ENCODE measurements at places on chromosomes 7 and 10. TPM values are rescaled to one million over a fixed set of nuclear protein-coding genes. Genes with fewer than 3 reads are reported as not detected.
A peak's percentile ranks its signal among the peaks of the same experiment; 100 is the strongest.

Gene KCND2
- 0.17 TPM for total RNA-seq

Gene TMEM26
- total RNA-seq, result not detected

Gene TMEM184A
- 23.1 TPM for total RNA-seq

Gene BTRC
- 4.4 TPM for total RNA-seq

Gene TMEM139
- 5.2 TPM for total RNA-seq

Gene GSTO2
- total RNA-seq, result 13.8 TPM

Gene JCAD
- 7.8 TPM for total RNA-seq

Gene RBP4
- 8.5 TPM for total RNA-seq

Gene ADAMTS14
- total RNA-seq, result 1.4 TPM

Gene ANKRD30A
- total RNA-seq, result 0.12 TPM

Gene WEE2
- total RNA-seq, result not detected

GRCh38 chr10:117462424-117462792 lies 80.1 kb upstream of the EMX2 start:
- peak overlapping the region; percentile 90 for H3K27ac ChIP-seq
- no peaks in the 10 kb centered on the region for H3K27me3 ChIP-seq
- H3K36me3 ChIP-seq, result no peaks in the 10 kb centered on the region
- DNase-seq, result no peak

DNA sequence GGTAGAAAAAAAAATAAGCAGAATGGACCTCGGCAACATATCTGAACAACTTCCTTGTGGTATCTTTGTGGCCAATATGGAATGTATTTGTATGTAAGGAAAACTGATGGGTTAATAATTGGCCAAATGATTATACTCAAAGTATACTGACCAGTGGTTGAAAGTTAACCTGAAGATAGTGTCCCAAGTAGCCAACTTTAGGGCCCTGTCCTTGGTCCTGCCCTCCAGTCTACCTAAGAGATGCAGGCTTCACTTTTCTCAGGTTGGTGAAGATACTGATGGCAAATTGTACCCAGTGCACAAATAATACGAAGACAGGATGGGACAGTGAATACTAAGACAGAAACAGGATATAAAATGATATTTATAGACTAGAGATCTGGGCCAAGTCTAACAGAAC lies 109.2 kb downstream of the SORCS3 start:
- H3K27ac ChIP-seq, result no peak overlapping the region
- H3K4me3 ChIP-seq, result no peak overlapping the region
- DNase-seq, result no peak
- H3K27me3 ChIP-seq, result no peaks in the 10 kb centered on the region
- no peaks in the 10 kb centered on the region for H3K36me3 ChIP-seq
- H3K4me1 ChIP-seq, result no peaks in the 10 kb centered on the region

DNA sequence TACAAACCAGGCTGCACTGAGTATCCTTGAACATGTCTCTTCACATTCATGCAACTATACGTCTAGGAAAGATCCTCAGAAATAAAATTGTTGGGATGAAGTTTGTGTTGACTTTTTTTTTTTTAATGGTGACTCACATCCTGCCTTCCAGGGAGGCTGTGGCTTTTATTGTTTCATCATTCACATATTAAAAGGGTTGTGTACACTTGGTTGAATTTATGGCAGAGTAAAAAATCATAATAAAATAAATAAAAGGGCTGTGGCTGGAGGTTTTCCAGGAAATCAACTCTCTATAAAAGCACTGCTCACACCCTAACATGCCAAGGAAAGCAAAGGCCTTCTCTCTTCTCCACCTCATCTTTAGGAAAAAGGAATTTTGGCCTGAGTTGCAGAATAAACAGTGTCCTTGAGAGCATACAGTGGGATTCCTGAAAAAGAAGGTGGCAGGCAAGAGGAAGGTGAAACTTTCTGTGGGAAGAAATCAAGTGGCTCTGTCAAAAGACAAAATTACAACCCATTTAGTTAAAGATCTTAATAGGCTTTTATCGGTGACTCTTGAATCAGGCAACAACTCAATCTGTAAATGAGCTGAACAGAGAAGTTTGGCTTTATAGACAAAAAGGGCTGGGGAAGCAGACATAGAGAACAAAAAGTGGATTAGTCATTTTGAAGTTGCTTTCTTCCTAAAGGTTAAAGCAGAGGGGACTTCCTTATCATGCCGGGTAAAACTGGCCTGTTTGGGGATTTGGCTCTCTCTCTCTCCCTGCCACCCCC lies 41.6 kb upstream of the FHIP2A start:
- peak; percentile 91 for DNase-seq
- H3K4me1 ChIP-seq, result peaks cover 24% of the 10 kb centered on the region
- no peaks in the 10 kb centered on the region for H3K36me3 ChIP-seq
- H3K27ac ChIP-seq, result peak overlapping the region; percentile 49
- no peaks in the 10 kb centered on the region for H3K27me3 ChIP-seq
- no peak overlapping the region for H3K4me3 ChIP-seq

DNA sequence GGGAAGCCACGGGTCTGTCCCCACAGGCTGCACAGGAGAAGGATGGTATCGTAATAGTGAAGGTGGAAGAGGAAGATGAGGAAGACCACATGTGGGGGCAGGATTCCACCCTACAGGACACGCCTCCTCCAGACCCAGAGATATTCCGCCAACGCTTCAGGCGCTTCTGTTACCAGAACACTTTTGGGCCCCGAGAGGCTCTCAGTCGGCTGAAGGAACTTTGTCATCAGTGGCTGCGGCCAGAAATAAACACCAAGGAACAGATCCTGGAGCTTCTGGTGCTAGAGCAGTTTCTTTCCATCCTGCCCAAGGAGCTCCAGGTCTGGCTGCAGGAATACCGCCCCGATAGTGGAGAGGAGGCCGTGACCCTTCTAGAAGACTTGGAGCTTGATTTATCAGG lies 8.1 kb downstream of the ZKSCAN1 start:
- no peak overlapping the region for H3K27ac ChIP-seq
- peaks cover 33% of the 10 kb centered on the region for H3K36me3 ChIP-seq
- no peaks in the 10 kb centered on the region for H3K27me3 ChIP-seq
- no peak for DNase-seq
- no peak overlapping the region for H3K4me3 ChIP-seq

DNA sequence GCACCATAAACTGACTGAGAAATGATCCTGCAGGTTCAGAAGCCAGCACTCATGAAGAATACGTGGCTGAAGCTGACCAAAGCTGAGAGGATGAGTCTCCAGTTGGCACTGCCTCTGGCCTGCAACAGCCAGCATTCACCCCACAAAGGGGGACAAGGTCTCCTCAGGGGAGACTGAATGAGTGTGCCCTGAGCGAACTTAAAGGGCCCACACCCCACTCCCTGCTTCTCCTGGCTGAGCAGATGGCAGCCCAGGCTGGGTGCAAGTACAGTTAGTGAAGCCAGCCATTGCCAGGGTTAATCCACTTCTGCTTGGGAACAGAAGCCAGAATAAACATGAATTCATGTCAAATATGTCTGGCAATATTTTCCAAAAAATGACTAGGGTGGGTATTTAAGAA lies 98.1 kb downstream of the PPP1R17 start:
- no peak overlapping the region for H3K27ac ChIP-seq
- DNase-seq, result no peak
- H3K4me1 ChIP-seq, result peaks cover 5% of the 10 kb centered on the region
- no peaks in the 10 kb centered on the region for H3K36me3 ChIP-seq
- H3K4me3 ChIP-seq, result no peak overlapping the region

DNA sequence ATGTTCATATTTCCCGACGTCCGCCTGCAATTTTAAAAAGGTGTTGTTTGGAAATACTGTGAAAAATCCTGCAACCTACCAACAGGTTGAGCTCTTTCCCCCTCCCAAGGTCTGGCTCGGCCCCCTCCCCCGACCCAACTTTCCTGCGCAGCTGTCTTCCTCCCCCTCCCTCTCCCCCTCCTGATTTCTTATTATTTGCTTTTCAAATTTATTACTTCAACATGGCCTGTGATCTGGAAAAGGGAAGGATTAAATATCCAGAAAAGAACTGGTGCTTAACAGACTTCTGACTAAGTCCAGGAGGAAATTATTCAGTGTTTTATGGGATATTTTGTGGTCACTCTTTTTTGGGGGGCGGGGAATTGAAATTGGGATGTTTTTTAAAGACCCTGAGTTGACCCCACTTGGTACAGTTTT lies 2.4 kb downstream of the ARID5B start:
- peak overlapping the region; percentile 52 for H3K27ac ChIP-seq
- peak overlapping the region; percentile 75 for H3K4me3 ChIP-seq
- H3K36me3 ChIP-seq, result no peaks in the 10 kb centered on the region
- peaks cover 24% of the 10 kb centered on the region for H3K4me1 ChIP-seq
- no peaks in the 10 kb centered on the region for H3K27me3 ChIP-seq

DNA sequence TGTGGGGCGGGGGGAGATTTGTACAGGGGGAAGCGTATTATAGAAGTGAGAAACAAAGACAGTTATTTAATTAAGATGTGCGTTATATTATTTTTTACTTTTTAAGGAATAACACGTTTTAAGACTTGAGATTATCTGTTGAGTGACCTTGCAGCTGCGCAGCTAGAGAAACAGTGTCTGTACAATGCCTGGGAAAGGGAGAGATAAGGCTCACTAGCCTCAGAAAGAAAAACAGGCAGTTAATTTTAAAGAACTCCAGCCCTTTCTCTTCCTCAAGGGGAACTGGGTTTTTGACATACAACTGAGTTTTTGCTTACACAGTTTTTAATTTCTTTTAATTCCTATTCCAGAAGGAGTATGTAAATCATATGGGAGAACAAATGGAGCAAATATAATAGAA lies 50.7 kb downstream of the LMBR1 start:
- no peaks in the 10 kb centered on the region for H3K27me3 ChIP-seq
- peaks cover 14% of the 10 kb centered on the region for H3K4me1 ChIP-seq
- H3K36me3 ChIP-seq, result no peaks in the 10 kb centered on the region
- no peak overlapping the region for H3K4me3 ChIP-seq
- DNase-seq, result no peak

GRCh38 chr10:70404787-70405036 lies 767 bp downstream of the EIF4EBP2 start:
- H3K27ac ChIP-seq, result peak overlapping the region; percentile 18
- H3K27me3 ChIP-seq, result no peaks in the 10 kb centered on the region
- peaks cover 2% of the 10 kb centered on the region for H3K36me3 ChIP-seq
- peak overlapping the region; percentile 75 for H3K4me3 ChIP-seq
- no peak for DNase-seq
- H3K4me1 ChIP-seq, result peaks cover 24% of the 10 kb centered on the region

GRCh38 chr7:147650991-147651390 lies 939.6 kb upstream of the C7orf33 start:
- no peaks in the 10 kb centered on the region for H3K27me3 ChIP-seq
- H3K4me1 ChIP-seq, result peaks cover 10% of the 10 kb centered on the region
- DNase-seq, result no peak
- no peaks in the 10 kb centered on the region for H3K36me3 ChIP-seq
- H3K4me3 ChIP-seq, result no peak overlapping the region

DNA sequence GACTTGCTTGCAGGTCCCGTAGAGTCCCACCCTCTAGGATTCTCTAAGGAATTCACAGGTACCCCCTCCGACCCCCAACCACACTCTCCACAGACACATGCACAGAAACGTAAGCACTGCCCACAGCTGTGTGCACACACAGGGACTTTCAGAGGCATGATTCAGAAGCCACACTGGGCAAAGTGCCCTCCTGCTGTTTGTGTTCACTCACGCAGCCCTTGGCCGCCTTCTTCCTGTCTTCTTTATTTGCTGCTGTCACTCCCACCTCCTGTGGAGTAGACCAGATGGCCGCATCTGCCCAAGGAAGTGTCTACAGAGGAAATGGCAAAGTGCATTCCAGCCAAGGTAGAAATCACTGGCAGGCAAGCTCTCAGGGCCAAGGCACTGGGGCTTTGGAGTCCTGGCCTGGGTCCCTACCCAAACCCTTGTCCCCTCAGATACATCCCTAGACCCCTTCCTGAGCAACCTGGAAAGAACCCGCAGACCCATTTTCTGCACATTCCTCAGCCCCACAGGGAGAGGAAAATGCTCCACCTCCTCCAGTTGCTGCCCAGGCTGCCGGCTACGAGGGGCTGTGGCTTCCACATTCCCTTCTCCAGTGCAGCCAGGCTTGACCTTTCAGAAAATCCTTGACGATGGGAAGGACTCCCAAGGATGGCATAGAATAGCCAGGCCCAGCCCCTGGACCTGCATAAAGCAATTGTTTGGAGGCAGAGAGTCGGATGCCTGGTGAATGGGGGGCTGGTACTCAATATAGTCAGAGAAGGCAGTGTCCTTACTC lies 21.6 kb upstream of the GIMAP8 start:
- DNase-seq, result peak; percentile 94
- H3K27ac ChIP-seq, result peak overlapping the region; percentile 33
- H3K4me1 ChIP-seq, result peaks cover 12% of the 10 kb centered on the region

GRCh38 chr7:22250390-22250789 lies 106.6 kb downstream of the RAPGEF5 start:
- no peaks in the 10 kb centered on the region for H3K4me1 ChIP-seq
- no peak overlapping the region for H3K4me3 ChIP-seq
- H3K27ac ChIP-seq, result no peak overlapping the region
- DNase-seq, result no peak

DNA sequence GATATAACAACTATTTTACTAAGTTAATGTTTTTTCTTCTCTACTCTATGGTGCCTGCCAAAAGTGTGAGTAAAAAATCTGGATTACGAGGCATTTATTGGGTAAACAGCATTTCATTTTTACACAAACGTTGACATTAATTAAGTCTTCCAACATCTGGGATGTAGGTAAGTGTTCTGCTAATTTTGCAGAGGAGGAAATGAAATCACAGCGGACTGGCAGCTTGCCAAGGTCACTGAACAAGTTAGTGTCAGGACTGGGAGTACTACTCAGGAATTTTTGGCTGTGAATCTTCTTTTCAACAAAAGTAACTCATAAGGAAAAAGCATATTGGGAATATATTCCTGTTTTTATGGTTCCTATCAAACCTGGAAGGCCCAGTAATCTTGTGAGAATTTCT lies 612.1 kb upstream of the FZD8 start:
- no peak overlapping the region for H3K27ac ChIP-seq
- no peak overlapping the region for H3K4me3 ChIP-seq
- no peaks in the 10 kb centered on the region for H3K36me3 ChIP-seq
- peak; percentile 75 for DNase-seq
- H3K4me1 ChIP-seq, result peaks cover 21% of the 10 kb centered on the region
- no peaks in the 10 kb centered on the region for H3K27me3 ChIP-seq

GRCh38 chr7:46859963-46860475 lies 721.9 kb downstream of the TNS3 start:
- H3K4me1 ChIP-seq, result peaks cover 11% of the 10 kb centered on the region
- H3K27ac ChIP-seq, result peak overlapping the region; percentile 52
- DNase-seq, result peak; percentile 50
- H3K27me3 ChIP-seq, result no peaks in the 10 kb centered on the region

DNA sequence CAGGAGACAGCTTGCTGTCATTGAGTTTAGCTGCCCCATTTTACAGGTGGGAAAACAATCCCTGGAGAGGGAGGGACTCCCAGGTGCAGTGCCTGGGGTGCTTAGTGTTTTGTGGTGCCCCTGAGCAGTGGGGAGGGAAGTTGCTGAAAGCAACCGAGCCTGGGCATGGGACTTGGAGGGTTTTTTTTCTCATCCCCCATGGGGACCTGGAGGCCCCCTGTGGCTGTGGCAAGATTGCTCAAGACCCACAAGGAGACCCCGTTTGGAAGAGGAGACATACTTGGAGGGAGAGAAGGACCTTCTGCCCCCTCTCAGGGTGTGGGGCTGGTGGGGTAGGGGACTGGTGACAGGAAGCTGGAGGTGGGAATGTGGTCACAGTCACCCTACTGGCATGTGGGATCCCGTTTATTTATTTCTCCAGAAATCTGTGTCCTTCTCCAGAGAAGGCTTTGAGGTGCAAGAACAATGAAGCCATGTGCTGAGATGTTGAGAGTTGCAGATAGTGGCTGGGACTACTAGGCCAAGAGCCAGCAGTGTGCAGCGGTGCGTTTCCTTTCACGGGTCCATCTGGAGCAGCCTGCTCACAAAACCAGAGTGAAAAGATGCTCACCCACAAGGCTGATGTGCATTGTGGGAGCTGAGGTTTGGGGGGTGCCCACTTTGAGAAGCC lies 21.5 kb downstream of the ZMIZ1 start:
- H3K4me1 ChIP-seq, result peaks cover 14% of the 10 kb centered on the region
- no peak overlapping the region for H3K4me3 ChIP-seq
- peak; percentile 53 for DNase-seq
- H3K27ac ChIP-seq, result no peak overlapping the region

Measured in PC-3 (cell line).